ENCODE measurements at places on chromosomes 4 and X.

GRCh38 chr4:123248085-123248659, 148.4 kb upstream of the SPRY1 start:
- no peak for DNase-seq

DNA sequence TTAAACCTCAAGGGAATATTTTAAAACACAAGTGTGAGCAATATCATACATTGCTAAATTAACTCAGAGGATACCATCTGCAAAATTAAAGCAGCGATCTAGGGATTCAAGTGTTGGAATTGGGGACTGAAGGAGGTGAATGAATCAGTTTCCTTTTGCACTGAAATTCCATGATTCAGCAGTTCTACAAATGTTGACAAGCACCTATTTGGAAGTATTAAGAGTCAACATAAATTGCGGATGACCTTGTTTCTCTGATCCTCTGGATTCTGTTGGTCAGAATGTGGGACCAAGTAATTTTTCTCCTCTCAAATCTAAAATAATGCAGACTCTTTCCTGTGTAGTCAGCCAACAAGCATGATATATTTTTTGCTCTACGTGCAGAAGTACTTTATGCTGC, 78.8 kb downstream of the LDB2 start:
- DNase-seq = no peak

- DNase-seq = no peak
Observed at GRCh38 chrX:72330131-72330530, 24.4 kb upstream of the CITED1 start.

DNA sequence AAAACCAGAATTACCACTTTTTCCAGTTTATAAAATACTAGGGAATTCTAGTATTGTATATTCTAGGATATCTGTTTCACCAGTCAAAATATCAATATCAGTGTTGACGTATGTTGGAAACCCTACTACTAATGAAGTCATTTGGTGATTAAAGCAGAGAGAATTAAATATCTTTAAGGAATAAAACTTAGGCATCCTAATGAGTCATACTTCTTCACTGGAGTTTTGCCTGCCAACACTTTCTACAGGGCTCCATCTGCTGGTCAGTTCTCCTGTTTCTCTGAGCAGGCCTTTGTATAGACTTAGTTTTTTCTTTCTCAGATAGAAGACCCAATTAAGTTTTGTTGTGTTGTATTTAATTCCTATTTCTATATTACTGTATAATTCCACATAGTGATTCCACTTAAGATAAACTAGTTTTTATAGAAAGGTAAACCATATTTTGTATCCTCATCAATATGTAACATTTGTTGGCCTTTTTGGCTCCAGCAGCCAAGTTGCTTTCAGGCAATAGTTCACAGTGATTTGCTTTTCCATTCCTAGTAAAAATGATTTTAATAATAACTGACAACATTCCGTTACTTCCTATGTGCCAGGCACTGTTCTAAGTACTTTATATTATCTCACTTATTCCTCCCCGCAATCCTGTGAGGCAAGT, 3.5 kb downstream of the AP1AR start:
- DNase-seq = peak; percentile 38

- peak; percentile 20 for DNase-seq
Observed at GRCh38 chr4:140884431-140885058, 128.4 kb upstream of the TBC1D9 start.

DNA sequence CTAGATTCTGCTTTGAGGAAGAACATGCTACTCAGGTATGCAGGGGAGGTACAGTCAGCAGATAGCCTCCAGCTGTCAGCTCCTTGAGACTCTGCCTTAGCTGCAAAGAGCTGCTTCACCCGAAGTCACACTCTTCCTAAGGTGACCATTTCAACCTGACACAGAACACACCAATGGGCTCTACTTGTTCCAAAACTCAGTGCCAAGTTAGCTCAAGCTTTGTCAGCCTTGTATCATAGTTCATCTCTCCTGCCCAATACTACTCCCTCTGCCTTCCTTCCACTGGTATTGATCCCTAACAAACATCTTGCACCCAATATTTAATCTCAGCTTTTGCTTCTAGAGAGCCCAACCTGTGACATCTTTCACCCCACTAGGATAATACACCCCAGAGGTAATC, 7.8 kb upstream of the SMARCA1 start:
- no peak for DNase-seq

- DNase-seq = no peak
Observed at GRCh38 chrX:49896951-49897350, 17.7 kb downstream of the USP27X start.

DNA sequence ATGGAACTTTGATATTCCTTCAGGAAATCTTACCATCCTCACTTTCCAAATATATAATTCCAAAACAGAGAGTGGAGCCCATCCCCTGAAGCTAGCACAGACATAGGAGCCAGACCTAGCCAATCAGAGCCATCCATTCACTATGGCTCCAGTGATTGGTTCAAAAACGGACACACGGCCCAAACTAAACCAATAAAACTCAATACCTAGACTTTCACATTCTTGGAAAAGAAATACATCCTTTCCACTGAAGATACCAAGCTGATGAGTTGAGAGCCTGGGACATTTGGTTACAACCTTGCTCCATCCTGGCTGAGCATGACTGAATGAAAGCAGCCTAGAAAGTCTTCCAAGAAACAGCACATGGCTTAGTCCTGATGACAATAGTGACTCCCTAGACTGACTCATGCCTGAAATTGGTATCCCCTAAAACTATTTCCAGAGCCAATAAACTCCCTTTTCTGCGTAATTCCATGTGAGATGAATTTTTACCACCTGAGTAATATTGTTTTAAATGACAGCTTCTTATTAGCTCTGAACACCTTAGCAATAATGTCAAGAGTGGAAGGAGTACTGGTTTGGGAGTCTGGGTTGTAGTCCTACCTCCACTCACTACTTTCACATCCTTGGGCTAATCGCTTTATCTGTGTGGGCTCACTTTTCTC, 189.6 kb upstream of the LNX1 start:
- DNase-seq = no peak

GRCh38 chrX:150849486-150849885, 49.0 kb downstream of the CD99L2 start:
- no peak for DNase-seq

DNA sequence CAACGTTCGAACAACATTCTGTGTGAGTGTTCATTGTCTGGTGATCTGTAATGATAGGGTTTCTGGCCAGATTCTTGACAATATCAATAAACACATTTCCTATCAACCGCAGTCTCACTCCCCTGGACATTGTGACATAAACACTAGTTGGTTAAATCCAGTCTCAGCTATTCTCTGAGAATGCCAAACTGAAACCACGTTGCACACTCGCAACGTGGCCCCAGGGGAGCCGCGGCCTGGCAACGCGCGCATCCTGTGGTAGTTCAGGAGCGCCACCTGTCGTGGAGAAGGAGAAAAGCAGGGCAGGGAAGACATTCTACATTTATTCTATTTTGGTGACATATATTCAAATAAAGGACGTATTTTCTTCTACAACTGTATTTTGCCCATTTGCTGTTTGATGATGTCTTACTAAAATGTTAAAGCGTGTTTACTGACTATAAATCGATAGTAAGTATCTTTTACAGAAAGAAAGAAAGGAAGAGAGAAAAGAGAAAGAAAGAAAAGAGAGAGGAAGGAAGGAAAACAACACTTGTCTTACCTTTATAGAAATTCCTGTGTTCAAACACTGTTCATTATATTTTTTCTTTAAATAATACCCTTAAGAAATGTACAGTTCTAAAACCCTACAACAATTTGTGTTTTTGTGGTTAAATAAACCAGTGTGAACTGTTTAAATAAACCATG, 738.3 kb upstream of the FRG1 start:
- peak; percentile 23 for DNase-seq

DNA sequence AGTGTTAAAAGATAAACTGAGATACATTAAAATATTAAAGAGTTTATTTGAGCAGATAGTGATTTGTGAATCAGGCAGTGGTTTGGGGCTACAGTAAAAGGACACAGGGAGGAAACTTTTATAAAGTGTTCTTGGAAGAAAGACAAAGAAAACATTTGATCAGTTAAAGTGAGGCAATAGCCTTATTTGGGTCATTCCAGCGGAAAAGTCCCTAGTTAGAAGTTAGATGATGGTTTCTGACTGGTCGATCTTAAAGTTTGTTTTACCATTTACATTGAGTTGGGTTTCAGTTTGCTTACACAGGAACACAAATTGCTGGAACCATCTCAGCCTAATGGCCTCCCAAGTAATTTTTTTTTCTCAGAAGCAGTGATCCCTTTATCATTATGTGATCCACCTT, 69.7 kb downstream of the PPP1R2C start:
- no peak for DNase-seq

GRCh38 chrX:39894683-39895082, 203.1 kb downstream of the BCOR start:
- no peak for DNase-seq

- DNase-seq = no peak
Observed at GRCh38 chrX:152020888-152021287, 46.4 kb upstream of the GABRE start.

DNA sequence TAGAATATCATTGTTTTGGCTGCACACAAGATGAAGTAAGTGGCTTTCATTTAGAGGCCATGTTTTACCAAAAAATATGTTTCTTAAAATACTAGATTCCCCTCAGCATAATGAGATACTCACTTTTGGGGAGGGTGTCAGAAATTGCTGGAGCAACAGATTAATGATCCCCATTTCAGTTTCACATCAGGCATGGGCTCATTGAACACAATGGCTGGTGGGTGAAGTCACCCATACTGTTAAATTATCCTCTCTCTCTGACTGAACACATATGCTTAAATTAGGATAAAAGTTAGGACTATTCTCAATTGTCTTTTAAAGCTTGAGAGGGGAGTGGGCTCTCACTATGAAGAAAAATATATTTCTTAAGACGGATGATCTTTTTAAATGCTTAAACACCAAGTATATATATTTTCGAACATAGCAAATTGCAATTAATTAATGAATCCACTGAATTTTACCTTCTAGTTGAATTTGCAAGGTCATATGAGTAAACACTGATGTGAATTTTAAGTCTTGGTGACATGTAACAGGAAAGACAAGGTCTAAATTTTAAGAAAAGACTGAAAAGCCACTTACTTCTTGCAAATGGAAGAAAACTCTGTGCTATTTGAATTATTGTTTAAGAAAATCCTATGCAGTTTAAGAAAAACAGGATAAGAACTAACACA, 2.5 kb downstream of the GPM6A start:
- no peak for DNase-seq

- DNase-seq = no peak
Observed at GRCh38 chrX:110804446-110804845, 8.8 kb upstream of the CHRDL1 start.

DNA sequence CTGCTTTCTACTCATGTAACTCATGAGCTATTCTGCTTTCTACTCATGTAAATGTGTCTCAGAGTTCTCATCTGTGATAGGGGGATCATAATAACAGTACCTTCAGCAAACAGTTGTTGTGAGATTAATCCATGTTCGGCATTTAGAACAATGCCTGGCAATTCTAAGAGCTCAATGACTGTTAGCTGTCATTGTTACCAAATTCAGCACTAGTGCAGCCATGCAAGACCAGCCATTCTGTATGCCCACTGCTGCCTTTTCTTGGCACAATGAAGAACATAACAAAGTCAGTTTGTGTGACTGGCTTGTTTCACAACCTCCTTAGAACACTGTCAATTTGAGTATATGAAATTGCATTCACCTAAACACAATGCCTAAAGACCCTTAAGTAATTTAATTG, 163.2 kb downstream of the ANK2 start:
- no peak for DNase-seq

- peak; percentile 68 for DNase-seq
Observed at GRCh38 chr4:24472514-24473308, 111.6 kb downstream of the DHX15 start.

DNA sequence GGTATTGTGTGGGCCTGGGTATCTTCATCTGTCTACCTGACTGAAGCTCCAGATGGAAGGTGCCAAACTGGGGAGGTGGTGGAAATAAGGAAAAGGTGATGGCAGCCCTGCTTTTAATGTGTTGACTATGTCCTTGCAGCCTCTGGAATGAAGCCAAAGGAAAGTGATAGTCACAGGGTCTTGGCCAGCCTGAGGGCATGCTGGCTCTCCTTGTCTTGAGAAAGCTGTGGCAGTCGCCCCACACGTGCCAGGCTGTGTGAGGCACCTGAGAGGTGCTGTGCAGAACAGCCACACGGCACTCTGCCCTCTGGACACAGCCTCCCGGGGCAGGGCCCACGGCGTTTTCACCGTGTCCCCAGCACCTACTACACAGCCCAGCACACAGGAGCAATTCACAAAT, 77.6 kb downstream of the NAT8L start:
- no peak for DNase-seq

DNA sequence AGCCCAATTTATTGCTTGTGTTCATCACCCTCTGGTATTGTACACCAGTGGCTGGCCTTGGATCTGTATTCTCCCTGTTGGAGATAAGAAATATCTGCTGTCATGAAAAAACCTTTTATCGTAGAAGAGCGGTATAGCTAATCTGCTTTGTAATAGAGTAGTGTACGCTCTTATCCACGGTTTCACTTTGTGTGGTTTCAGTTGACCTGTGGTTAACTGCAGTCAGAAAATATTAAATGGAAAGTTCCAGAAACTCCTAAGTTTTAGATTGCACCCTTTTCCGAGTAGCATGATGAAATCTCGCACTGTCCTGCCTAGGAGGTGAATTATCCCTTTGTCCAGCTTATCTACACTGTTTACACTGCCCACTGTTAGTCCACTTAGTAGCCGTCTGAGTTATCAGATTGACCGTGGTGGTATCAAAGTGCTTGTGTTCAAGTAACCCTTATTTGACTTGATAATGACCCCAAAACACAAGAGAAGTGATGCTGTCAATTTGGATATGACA, 42.4 kb downstream of the KDM6A start:
- no peak for DNase-seq

DNA sequence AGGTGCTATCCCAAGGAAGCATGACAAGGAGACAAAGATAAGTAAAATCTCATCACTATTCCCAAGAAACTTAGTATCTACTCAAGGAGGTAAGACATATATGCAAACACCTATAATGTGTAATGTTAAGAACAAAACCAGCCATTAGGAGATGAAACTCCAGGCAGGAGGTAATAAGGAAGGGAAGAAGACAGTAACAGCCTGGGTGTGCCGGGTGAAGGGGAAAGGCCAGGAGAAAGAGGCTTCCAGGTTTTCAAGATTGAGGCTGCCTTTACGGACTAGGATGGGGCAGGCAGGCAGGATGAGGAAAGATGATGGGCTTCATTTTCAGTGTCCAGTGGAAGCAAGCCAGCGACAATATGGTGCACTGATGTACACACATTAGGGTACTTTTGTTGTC, 62.5 kb downstream of the LEF1 start:
- DNase-seq = no peak

GRCh38 chr4:3458371-3458770, 4.7 kb upstream of the DOK7 start:
- no peak for DNase-seq

DNA sequence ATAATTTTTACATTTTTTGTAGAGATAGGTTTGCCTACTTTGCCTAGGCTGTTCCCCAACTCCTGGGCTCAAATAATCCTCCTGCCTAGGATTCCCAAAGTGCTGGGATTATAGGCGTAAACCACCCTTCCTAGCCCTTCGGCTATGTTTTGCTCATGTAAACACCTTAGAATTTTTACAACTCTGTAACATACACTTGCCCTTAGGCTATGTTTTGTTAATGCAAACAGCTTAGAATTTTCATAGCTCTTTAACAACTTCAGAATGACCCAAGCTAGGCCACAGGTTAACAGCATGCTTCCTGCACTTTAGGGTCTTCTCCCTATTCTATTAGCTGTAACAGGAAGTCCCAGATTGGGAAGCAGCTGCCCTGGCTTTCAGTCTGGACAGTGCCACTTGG, 24.2 kb downstream of the KLHL15 start:
- no peak for DNase-seq
